ENCODE measurements at places on chromosomes 5 and 9.

DNA sequence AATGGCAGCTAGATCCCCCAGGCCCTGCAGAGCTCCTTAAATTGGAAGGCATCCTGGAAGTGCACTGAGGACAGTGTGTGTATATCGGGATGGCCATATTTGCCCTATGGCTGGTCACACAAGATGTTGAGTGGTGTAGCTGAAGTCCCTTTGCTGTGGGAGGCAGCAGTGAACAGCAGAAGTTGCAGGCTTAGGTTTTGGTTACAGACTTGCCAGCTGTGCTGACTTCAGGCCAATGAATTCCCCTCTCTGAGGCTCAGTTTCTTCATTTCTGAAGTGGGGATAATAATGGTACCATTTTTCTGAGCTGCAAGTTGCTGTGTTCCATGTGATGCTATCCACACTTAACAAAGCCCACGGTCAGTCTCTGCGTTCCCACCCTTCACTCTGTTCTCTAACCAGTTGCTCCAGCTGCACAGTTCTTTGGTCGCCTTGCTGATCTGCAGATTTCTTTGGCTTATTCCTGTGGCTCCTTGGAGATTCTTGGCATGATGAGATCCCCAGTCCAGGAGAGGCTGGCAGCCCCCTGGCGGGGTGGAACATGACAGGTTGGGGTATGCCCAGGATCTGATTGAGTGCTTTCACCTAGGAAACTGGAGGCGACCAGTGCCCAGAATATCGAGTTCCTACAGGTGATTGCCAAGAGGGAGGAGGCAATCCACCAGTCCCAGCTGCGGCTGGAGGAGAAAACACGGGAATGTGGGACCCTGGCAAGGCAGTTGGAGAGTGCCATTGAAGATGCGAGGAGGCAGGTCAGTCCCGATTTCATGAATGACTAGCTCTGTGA, 6.5 kb upstream of the GLE1 start:
- DNase-seq = no peak

- DNase-seq = no peak
Observed at GRCh38 chr5:94102849-94103248, 361.4 kb upstream of the POU5F2 start.

DNA sequence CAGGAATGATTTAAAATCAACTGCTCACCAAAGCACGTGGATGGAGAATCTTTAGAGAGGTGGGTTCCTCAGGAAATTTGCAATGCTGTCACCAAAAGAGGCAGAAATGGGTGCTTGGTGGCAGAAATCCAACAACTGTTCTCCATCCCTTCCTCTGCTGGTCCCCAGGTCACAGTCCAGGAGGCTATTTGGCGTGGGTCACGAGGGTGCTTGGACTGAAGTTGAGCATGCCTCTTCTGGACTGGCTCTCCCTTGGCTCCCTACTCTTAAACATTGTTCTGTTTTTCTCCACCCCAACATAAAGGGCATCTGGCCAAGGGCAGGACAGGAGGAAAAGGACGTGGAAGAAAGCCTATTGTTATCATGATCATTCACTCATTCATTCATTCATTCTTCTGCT, 58.9 kb downstream of the WWC1 start:
- no peak for DNase-seq

DNA sequence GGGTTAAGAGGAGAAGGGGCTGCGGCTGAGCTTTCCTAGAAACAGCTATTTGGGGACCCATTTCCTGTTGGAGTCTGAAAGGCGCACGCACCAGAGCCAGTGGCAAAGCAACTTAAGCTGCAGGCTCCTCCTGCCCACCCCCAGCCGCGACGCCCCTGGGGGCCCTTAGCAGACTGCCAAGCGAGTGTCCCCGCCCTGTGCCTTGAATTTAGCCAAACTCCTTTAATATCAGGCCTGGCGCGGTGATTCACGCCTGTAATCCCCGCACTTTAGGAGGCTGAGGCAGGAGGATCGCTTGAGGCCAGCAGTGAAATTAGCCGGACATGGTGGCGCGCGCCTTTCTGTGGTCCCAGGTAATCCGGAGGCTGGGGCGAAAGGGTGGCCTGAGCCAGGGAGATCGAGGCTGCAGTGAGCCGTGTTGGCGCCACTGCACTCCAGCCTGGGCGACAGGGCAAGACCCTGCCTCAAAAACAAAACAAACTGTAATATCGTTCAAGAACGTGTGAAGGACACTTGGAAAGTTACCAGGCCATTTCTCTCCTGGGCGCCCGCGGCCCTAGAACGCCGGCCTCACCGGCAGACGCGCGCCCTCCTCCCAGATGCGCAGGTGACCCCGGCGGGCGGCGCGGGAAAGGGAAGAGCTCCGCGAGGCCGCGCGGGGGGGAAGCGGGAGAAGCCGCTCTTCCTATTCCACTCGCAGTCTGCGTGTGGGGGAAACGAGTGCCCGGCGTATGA, 1.0 kb upstream of the F2R start:
- DNase-seq = no peak

DNA sequence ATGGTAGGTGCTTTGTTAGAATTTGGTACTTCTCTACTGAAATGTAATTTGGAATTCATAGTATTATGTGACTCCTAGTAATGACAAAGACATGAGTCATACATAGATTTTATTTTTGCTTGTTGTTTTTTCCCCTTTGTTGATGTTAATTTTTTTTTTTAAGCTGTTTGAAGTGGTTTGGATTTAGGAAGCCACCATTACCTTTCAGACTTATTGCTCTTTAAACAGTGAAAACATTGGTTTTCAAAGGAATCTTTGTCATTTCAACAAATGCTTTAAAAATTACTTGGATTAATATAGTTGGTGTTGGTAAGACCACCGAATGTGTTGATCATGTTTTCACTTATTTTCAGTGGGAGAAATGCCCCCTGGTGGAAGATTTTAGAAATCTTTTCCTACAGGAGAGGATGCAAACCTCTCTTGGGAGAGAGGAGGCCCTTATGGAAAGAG, 170.1 kb upstream of the PITX1 start:
- DNase-seq = no peak

DNA sequence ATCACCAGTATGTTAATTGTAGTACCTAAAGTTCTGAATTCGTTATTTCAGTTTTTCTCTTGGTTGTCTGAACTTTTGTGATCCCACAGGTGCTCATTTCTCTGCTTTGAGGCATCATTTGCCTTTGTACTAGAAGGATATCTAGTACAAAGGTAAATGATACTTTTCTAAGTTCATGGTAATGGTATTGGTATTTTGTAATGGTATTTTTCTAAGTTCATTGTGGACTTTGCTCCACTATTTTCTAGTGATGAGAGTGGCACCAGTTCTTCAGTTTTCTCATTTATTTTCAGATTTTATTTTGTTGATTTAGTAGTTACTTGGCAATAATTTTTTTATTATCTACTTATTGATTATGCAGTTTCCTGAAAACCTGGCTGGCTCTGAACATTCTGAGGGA, 42.0 kb downstream of the RAB24 start:
- DNase-seq = no peak

DNA sequence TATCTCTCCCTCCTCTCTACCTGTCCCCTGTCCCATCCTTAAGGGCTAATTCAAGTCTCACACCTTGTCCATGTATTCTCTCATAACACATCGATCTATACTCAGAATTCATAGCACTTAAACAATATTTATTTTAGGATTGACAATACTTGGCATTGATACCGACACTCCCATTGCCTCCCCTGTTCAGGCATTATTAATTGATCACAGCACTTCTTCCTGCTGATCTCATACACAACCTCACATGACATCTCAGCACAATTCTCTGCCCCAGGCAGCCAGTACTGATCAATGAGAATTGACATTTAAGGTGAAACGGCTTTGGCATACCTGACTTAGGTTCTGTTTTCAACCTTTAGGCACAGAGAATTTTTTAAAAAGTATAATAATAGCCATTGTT, 582.4 kb upstream of the BRINP1 start:
- DNase-seq = no peak

DNA sequence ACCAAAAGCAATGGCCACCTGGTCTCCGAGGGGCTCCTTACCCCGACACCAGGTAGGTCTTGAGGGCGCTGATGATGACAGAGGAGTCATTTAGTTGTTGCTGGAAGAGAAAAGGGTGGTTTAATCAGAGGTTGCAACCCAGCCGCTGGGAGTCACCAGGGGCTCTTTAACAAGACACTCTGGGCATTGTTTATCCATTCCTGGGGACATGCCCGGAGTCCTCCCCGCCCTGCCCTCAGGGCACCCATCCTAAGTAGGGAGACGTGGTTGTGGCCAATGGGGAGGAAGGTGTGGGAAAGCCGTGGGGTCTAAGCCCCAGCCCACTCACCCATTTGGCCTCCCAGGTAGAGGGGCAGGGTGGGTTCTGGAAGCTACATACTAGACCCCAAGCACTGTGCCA, 3.1 kb downstream of the PTGES2 start:
- no peak for DNase-seq

- DNase-seq = no peak
Observed at GRCh38 chr5:73388306-73388684, 60.3 kb downstream of the FOXD1 start.

- DNase-seq = no peak
Observed at GRCh38 chr5:128613766-128614165, 75.7 kb upstream of the FBN2 start.

- DNase-seq = no peak
Observed at GRCh38 chr5:83785176-83785668, 64.6 kb upstream of the HAPLN1 start.

GRCh38 chr9:109507421-109507838, 9.3 kb upstream of the PTPN3 start:
- DNase-seq = no peak

DNA sequence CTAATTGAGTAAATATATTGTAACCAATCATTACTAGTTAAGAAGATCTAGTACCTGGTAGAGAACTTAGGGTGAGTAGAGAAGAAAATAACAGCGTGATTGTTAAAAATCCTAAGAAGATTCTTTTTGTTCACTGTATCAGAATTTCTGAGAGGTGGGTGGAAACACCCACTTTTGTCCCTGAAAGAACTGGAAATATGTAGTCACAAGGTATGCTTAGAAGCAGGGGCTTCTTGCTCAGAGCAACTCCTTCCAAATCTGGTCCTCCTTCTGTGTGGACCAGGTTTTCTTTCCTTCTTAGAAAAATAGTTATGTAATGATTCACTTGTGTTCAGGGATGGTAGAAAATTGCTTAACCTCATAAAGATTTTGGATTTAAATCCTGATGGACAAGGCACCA, 11.9 kb upstream of the TOMM5 start:
- no peak for DNase-seq

DNA sequence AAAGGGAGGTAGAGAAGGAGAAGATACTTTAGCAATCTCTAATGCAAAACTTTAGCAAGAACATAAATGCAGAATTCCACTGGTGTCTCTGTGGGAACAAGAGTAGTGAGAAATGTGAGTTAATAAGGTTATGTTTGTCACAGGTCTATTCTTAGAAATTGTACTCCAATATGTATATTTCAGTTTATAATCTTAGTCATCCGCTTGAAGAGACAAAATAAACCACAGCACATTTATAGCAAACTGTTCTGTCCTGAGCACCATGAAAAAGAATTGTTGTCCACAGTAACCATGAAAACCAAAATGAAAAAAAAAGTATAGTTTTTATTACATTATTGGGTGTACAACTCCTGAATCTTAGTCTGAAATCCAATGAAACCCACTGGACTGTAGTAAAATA, 93.6 kb upstream of the TSLP start:
- DNase-seq = no peak

GRCh38 chr5:77824981-77825380, 48.8 kb upstream of the TBCA start:
- no peak for DNase-seq

DNA sequence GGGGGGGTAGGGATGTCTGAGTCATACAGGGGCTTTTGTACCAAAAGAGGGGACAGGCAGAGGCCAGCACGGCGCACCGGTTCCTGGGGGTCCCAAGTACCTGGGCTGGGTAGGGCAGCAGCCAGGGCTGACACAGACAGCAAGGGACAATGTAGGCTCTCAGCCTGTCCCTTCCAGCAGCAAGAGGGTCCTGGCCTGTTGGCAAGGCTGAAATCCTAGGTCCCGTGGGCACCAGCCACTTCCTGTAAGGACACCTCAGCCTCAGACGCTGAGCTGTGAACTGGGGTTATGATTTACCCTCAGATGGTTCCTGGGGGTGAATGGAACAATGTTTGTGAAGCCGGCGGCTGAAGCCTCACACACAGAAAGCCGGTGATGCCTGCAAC, 41.3 kb downstream of the NACC2 start:
- no peak for DNase-seq

DNA sequence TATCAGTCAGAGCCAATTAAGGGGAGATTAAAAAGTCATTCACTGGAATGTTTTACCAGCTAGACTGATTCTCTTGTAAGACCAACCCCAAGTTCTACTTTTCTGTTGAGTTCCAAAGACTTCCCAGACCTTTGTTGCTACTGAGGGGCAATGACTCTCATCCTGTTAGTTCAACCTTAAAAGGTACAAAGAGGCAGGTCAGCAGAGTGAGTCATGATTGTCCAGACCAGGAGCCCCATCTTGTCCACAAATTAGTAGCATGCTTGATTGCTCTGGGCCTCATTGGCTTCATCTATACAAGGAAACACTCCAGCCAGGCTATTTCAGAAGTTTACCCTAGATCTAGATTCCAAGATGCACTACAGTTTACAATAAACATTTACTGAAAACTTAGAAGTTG, 79.9 kb upstream of the IL7R start:
- no peak for DNase-seq

GRCh38 chr9:111582888-111583287, 16.6 kb downstream of the PTGR1 start:
- DNase-seq = no peak

GRCh38 chr5:128196791-128197190, 113.2 kb downstream of the SLC12A2 start:
- DNase-seq = no peak

DNA sequence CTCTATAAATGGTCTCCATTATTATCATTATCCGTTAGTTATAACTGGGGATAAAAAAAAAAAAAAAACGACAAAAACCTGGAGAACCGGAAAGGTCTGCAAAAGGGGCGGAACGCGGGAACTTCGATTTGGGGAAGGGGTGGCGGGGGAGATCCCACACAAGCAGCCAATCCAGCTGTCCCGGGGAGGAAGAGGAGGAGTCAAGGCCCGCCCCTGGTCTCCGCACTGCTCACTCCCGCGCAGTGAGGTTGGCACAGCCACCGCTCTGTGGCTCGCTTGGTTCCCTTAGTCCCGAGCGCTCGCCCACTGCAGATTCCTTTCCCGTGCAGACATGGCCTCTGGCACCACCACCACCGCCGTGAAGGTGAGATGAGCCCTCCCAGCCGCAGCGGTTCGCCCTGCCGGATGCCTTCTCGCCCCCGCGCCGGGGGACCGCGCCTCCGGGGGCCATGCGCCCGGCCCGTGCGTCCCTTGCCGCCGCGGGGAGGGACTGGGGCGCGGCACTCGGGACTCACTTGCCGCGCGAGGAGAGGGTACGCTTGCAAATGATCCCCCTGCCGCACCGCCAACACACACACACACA, at the start of gene MTAP:
TSS of gene MTAP (plus strand) at position 219 of the 583 bp plus-strand sequence. CDS start at position 332, 113 bp downstream.
- DNase-seq = peak; percentile 53

- no peak for DNase-seq
Observed at GRCh38 chr5:13987843-13988464, 43.5 kb upstream of the DNAH5 start.

Measured in NCI-H187 (cell line).